ENCODE measurements at places on chromosomes 5 and 9. TPM values are rescaled to one million over a fixed set of nuclear protein-coding genes. Genes with fewer than 3 reads are reported as not detected.

The C5orf52 gene
- not detected for total RNA-seq

The ABO gene
- total RNA-seq = 7.3 TPM

- no peak for ATAC-seq
Observed at GRCh38 chr9:89933578-89933977, 328.8 kb downstream of the GADD45G start.

DNA sequence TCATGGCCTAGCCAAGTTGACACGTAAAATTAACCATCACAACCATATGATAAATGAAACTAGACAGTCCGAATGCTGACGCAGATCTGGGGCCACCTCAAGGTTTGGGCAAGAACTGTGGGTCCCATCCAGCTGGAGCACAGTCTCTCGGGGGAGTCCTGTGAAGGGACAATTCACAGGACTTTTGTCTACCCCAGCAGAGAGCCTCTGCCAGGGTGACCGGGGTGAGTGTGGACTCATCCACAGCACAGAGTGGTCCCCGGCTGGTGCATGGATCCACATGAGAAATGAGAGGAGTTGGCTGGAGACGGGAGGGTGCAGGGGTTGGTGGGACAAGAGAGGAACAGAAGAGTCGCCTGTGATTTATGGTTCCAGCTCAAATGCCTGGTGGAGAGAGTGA, 17.7 kb upstream of the MED10 start:
- ATAC-seq = no peak

DNA sequence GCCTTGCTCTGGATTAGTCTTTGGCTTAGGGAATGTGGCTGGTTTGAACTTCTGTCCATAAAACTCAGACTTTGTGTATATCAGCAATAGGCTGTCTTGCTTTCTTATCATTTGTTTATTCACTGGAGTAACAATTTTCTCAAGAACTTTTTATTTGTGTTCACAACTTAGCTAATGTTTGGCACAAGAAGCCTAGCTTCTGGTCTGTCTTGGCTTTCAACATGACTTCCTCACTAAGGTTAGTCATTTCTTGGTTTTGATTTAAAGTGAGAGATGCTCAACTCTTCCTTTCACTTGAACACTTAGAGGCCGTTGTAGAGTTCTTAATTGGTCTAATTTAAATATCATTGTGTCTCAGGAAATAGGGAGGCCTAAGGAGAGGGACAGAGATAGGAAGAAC, 4.9 kb downstream of the FBXO38 start:
- ATAC-seq = no peak

- ATAC-seq = no peak
Observed at GRCh38 chr9:130450344-130451003, 5.7 kb downstream of the ASS1 start.

DNA sequence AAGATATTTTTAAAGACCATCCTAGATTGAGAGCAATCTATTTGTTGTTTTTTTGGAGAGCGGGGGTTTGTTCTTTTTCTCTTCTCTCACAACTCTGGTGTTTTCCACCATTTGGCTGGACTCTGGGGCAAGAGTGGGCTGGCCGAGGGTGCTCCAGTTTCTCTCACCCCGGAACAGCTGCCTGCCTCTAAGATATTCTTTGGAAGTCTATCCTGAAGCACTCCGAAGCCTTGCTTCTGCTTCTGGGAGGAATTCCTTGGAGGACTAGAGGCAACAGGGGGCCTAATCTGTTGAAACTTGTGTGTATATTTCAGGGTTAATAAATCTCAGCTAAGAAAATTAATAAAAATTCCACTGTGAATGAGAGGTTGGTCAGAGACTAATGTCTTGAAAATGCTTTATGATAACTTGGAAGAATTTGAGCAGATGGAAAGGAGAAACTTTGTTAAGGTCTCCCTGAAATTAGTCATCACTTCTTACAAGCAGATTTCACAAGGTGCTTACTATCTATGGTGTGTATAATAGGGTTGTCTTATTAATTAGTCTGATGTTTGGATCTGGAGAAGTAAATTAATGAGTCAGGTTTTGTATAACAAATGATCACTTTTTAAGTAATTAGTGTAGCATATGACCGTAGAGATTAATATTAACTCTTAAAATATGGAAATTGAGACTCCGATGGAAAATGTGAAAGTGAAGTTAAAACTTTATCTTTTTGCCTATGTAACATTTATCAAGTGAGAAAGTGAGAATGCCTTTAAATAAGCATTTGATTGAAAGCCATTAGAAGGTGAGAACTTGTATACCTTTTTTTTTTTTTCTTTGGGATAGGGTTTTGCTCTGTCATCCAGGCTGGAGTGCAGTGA, 4.0 kb downstream of the MAN2A1 start:
- no peak for ATAC-seq

GRCh38 chr5:67409126-67409777, 212.7 kb upstream of the CD180 start:
- ATAC-seq = no peak
